Activated T-helper 1 cell treated with anti-CD3 and anti-CD28 coated beads, Interleukin-12 subunit alpha, Interleukin-12 subunit beta, Interleukin-2, Interleukin-4 antibody, amounts not matched to agents 30 ng/mL and 10 ng/mL and 1 ng/mL, durations not matched to agents 14 hours and 24 hours and 36 hours (primary cell): ENCODE measurements at places on chromosomes 7 and 10. TPM values are rescaled to one million over a fixed set of nuclear protein-coding genes. Genes with fewer than 3 reads are reported as not detected.

DNA sequence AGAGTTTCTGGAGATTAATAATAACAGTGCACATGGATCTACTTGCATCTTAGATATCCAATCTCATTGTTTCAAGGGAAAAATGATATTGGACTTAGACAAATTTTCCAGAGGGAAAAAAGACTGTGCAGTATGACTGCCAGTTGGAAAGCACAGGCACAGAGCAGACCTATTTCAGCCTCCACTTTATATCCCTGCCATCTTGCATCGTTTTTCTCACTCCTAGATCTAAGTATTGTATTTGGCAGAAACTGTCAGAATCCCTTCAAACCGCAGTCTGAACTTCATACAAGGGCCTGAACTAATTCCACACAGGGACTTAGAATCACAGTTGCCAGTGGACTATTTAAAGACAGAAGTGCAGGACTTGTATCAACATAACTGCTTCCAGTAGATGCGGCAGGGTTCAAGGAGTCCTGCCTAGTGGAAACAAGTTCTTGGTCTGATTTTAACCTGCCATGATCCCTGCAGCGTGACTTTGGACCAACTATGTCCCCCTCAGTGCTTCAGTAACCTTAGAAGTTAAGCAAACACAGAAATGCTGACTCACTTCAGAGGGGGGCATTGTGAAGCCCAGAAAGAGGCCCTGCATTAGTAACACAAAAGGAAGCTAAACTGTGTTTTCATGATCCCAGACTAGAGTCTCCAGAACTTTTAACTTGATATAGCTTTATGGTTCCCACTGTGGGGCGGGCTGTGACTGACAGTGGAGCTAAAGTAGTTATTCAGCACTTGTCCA is 95.7 kb upstream of the PALS2 start:
- DNase-seq, result no peak

RAPGEF5 gene
- 0.59 and 0.70 TPM in 2 replicates for total RNA-seq

TMEM270 gene
- total RNA-seq, result not detected in 2 replicates

DNA sequence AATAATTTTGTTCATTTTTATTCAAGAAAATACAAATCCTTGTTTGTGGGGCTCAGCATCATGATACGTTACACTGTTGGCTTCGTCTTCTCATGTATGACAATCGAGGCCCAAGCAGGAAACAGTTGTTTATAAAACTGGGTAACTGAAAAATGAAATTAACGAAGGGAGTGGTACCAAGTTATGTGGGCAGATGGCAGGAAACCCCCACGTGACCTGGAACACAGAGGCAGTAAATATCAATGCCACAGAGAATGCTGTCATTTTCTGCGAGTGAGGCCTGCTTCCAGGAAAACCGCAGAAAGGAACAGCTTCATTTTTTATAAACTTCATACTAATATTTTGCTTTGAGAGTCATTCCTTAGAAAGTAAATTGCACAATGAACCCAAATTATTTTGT is 201.0 kb upstream of the ADARB2 start:
- DNase-seq, result peak; percentile 54

- DNase-seq, result no peak
Observed at GRCh38 chr10:5584895-5585516, 60.2 kb downstream of the CALML3 start.
